Tongue (tissue), 3 donors: ENCODE measurements at places on chromosomes 2 and 18. TPM values are rescaled to one million over a fixed set of nuclear protein-coding genes. Genes with fewer than 3 reads are reported as not detected.

- peak; percentile 27 for DNase-seq
These were observed 300.7 kb upstream of the UBE2E3 start for GRCh38 chr2:180679693-180680092.

The RUFY4 gene
- not detected for total RNA-seq

- DNase-seq, result no peak
These were observed 216.4 kb downstream of the NR4A2 start for GRCh38 chr2:156116113-156116512.

GRCh38 chr2:191171708-191172355 is 21.0 kb upstream of the STAT4 start:
- peak; percentile 30 for DNase-seq

The NIF3L1 gene
- 28.3 TPM for total RNA-seq

DNA sequence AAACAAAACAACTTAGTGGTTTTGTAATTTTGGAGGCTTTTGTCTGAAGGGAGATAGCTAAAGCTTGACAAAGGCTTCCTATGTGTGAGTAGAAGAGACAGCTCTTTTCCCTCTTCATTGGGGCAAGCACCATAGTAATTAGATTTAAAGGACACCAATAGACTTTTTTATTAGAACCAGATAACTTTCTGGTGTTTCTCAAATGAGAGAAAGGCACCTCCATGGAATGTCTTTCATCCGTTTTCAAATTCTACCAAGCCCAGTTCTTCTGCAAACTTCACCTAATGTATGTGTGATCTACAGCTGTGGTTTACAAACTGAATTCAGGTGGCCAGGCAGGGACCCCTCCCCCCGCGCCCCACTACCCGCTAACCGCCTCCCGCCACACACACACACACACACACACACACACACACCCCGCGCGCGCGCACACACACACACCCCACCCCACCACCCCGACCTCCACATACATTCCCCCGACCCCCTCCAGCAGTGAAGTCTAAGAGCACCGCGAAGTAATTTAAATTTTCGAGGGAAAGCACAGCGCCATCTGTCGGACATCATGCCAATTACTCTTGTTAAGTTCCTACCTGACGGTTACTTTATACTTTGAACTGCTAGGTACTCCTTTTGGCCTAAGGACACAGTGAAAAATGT is 31.6 kb upstream of the PPP1R1C start:
- peak; percentile 85 for DNase-seq

- DNase-seq, result peak; percentile 35
These were observed 36.5 kb downstream of the SLC25A52 start for GRCh38 chr18:31723990-31724711.

GRCh38 chr2:23293063-23293462 is 91.9 kb upstream of the KLHL29 start:
- DNase-seq, result no peak

The CDK15 gene
- total RNA-seq, result 0.62 TPM

GRCh38 chr2:233503947-233504637 is 62.5 kb downstream of the USP40 start:
- DNase-seq, result no peak

DNA sequence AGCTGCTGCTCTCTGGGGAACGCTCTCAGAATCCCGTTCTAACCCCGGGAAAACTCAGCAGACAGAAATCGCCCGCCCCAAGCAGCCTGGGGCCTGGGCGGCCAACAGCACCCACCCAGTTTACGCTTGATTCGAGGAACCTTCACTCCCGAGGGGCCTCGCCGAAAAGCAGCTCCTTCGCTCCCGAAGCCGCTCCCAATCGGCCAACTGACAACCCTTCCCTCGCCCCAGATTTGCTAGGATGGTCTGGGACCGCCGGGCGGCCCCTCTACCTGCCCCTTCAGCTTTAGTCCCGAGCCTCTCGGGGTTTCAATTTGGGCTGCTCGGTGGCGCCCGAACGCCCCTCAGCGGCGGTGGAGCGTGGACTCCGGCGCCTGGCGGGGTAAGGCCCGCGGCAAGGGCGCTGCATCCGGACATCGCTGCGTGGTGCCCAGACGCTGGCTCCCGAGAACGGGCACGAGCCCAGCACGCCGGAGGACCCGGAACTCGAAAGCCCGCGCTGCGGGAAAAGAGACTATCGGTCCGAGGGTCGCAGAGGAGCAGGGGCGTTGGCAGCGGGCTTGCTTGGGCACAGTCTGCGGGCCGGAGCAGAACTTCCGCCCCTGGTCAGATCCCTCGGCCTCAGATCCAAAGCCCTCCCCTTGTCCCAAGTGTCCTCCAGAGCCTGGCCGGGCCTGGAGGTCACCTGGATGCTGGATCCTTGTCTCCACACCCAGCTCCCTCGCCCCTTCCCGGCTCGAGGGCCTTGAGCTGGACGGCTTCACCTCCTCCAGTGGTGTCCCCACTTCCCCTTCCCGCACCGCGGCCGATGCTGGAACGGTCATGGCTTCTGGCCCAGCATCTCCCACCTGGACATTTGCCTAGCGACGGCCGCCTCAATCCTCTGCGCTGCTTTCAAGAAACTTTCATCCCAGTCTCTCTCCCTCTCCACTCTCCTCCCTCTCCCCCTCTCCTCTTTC is 3.0 kb upstream of the OTX1 start:
- DNase-seq, result peak; percentile 34

- DNase-seq, result no peak
These were observed 37.0 kb downstream of the TFCP2L1 start for GRCh38 chr2:121247971-121248370.

DNA sequence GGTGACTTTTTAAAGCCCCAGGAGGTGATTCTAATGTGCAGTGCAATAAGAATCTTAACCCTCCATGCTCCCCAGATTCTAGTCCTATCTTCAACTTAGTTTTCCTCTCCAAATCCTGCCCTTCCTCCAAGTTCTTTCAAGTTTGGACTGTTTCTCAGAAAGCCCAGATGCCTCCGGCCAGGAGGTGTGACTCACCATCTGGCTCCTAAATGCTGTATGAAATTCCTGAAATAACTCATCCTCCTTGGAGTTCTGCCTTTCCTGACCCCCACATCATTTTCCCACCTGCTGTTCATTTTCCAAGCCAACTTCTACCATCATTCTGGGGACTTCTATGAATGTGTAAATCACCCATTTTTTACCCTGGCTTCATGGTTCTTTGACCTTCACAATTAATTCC is 118.2 kb upstream of the NOL4 start:
- no peak for DNase-seq

DNA sequence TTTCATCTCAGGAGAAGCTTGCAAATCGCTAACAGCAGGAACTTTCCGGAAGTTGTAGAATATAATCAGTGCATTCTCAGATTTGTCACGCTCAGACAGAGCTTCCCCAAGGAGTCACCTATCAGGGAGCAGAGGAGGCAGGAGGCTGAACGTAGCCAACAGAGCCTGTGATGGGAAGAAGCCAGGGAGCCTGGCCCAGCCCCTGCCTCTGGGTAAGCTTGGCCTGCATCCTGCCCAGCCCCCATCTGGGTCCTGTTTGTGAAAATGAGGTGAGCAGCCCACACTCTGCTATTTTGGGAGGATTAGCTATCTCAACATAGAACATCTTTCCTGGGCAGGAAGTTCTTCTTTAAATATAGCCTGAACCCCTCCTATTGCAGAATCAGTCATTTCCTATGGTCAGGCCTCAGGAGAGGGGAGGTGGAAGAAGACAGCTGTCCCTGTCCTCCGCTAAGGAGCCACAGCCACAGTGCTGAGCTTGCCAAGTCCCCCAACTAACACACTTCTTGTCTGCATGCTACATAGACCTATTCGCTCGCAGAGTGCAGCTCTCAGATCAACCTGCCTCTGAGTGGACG is 19.2 kb upstream of the PKDCC start:
- DNase-seq, result peak; percentile 66

The MYL1 gene
- total RNA-seq, result 6,866 TPM

The NPHP1 gene
- 7.5 TPM for total RNA-seq

DNA sequence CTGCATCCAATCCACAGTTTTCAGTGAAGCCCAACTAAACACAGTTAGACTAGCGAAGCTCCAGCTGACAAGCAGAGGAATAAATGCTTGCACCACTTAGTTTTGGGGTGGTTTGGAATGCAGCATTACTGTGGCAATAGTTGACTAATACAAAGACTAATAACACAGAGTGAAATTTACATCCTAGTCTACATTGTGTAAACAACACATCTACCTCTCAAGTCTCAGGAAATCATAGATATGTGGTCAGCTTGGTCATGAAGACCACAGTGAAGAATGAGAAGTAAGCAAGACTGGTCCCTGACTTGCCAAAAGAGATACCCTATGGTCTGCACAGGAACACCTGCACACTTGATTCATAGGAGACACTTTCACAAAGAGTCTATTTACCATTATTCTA is 155.1 kb upstream of the TANK start:
- DNase-seq, result no peak

The DSG1 gene
- total RNA-seq, result 17.2 TPM

- DNase-seq, result no peak
These were observed 50.4 kb downstream of the SLC4A1AP start for GRCh38 chr2:27714053-27714452.

DNA sequence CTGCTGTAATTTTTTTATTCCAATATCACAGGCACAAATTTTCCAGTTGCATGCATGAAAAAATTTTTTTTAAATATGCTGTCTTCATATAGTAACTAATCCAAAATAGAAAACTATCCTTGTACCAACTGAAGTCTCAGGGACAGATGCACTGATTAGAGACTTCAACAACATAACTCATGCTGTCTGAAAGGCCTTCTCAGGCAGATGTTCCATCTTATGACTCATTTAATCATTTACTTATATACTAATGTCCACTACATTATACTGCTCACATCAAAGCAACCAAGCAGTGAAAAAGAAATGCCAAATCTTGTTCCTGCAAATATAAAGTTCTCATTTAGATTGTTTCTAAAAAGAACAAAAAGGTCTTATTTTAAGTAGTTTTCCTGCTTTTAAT is 53.1 kb downstream of the OLA1 start:
- DNase-seq, result peak; percentile 6

The HTR2B gene
- 0.31 TPM for total RNA-seq

DNA sequence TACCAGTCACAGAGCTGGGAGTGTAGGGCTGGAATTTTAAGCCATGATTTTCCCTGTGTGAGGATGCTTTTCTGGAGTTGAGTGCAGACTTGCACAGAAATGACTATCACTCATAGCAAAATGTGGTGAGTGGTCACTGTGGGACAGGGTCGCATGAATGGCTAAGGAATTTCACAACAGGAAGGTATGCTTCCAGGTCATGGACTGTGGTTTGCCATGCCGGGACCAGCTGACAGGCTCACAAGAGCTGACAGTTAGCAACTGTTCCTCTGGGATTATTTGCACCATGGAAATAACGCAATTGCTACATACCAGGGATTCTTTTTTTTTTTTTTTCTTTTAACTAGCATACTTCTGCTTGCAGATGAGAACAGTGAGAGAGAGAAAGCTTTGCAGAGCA is 3.8 kb upstream of the UXS1 start:
- DNase-seq, result peak; percentile 51

GRCh38 chr2:114061566-114062098 is 171.7 kb downstream of the ACTR3 start:
- no peak for DNase-seq

DNA sequence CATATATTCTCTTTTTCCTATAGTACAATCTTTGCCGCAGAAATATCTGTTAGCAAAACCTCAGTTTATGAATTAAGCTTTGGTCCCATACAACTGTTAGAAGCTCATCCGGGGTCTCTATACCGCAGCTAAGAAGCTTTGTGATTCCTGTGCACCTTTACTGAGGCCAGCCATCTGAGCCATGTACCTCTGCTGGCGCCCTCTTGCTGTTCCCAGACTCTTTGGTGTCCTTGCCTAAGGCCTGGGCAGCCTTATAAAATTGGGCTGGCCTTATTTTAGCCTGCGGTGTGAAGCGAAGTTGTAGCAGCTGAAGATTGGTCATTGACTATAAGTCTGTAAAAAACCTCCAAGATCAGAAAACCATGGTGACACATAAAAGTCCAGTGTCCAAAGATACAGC is 1135.1 kb upstream of the CHAC2 start:
- DNase-seq, result no peak

DNA sequence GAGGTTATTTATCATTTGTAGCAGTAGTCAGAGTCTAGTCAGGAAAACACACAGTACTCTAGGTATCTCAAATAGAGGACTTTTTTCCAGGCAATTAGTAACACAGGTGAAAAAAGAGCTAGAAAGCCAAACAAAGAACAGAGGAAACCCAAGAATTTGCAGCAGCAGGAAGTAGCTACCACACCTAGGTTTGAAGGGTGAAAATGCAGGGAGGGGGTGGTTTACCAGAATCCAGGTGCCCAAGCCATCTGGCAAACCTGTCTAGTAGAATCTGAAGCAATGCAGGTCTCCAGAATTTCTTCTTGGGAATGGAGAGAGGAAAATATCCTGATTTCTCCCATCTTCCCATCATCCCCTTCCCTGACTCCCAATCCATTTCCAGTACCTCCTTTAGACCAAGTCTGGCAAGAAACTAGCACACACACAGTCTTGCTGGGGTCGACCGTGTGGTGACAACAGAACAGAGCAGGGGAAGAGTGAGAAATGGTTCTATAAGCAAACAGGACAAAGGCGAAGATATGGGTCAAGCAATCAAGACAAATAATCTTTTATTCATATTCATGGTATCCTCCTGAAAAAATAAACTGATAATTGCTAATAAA is 231.9 kb upstream of the MMADHC start:
- DNase-seq, result no peak

GRCh38 chr2:74261204-74261864 is 62.9 kb downstream of the MTHFD2 start:
- peak; percentile 41 for DNase-seq

GRCh38 chr18:38241736-38242135 is 676.1 kb upstream of the CELF4 start:
- DNase-seq, result no peak

GRCh38 chr18:48771641-48772375 is 179.0 kb downstream of the SMAD7 start:
- DNase-seq, result peak; percentile 58

- DNase-seq, result no peak
These were observed 166.3 kb upstream of the NYAP2 start for GRCh38 chr2:225233234-225233633.
